ENCODE measurements at places on chromosomes 6 and 20.

DNA sequence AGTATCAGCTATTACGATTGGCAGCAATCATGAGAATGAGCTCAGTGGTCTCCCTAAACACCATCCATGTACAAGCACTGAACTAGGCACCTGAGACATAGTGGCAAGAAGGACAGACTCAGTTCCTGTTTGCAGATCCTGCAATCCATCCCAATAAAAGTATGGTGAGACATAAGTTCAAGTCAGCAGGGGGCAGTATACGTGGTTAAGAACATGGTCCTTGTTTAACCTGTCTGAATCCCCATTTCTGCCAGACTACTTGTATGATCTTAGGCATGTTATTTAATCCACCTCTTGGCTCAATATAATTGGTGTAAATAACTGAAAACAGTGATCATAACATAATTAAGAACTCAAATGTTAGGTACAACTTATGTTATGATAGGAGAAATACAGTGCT lies 33.2 kb upstream of the PNISR start:
- DNase-seq = no peak

DNA sequence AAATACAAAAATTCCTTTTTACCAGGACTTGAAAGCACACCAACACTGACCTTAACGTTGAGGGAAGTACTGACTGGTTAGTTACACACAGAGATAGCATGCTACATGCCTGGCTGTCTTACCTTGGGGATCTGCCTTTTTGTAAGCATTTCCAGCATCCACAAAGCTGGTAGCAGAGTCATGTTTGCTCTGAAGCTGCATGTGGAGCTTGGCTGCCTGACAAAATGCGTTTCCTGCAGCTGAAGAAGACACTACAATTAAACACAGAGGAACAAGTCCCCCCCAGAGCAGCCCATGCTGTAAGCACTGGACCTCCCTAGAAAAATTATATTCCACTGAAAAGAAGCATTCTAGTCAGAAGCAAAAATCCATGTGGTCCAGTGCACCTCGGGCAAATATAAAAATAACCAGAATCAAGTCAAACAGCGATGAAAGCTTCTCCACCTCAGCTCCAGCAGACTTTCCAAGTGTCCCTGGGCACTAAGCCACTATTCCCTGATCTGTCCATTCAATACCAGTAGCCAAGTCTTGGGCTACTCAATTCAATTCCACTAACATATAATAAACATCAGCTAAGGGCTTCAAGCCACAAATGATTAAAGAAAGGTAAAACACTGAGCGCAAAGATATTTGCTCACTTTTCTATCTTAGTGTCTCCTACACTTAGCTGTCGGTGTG lies 24.2 kb downstream of the NAPB start:
- peak; percentile 74 for DNase-seq

GRCh38 chr6:1513215-1513780 lies 96.4 kb upstream of the FOXC1 start:
- no peak for DNase-seq

DNA sequence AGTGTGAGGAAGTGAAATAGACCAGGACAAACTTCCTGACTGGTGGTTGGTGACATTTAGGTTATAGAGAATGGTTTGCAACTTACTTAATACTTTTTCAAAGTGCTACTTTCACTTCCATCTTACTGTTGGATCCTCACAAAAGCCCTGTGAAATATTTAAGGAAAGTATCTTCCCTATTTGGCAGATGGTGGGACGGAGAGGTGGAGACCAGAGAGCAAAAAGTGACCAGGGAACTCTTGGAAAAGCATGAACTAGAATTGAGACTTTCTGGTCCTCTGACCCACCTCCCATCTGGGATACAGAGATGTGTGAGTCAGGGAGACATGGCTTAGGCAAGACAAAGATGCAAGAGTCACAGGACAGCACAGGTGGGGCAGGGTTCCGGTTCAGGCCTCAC lies 3.0 kb downstream of the TRIM10 start:
- no peak for DNase-seq

All from NCI-H1092 treated with DMSO at 0.1 percent for 48 hours (cell line).